ENCODE measurements at places on chromosomes 13 and 19.

- no peak for DNase-seq
Measured at GRCh38 chr13:100941377-100942368, 267.1 kb upstream of the TMTC4 start.

DNA sequence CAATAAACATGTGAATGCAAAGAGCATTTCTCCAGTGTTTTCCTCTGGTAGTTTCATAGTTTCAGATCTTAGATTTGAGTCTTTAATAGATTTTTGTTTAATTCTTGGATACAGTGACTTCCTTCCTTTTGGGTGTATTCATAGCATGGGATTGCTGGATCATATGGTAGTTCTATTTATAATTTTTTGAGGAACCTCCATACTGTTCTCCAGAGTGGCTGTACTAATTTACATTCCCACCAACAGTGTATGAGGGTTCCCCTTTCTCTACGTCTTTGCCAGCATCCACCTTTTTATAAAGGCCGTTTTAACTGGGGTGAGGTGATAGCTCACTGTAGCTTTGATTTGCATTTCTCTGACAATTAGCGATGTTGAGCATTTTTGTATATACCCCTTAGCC, 9.3 kb upstream of the CALM3 start:
- DNase-seq: no peak

- DNase-seq: no peak
Measured at GRCh38 chr13:48976576-48977285, 1.0 kb downstream of the FNDC3A start.

DNA sequence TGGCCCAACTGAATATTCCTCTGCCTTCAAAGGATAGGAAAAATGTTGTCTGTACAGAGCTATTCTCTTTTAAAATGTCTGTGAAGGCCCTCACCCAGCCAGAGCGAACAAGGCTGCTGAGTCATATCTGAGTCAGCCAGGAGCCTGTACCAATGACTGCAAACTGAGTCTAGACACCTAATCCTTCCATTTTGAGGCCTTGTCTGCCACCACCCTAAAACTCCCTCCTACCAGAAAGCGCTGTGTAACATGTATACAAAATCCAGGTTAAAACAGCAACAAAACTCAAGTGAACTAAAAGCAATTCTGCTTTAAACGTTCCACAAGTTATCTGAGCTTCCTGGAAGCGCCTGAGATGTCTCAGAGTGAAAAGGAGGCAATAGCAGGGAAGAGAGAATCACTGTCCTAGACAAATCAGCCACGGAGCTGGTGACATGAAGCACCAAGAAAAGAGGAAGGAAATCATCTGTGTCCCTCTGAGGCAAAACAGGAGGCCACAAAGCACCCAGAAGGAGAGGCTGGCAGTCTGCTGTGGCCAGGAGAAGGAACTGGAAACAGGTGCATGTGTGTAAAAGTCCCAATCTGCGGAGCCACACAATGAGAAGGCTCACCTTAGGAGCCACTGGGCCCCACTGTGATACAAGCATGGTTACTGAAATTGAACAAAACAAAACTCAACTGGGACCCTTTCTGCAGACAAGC, 10.2 kb downstream of the DHRS12 start:
- peak; percentile 77 for DNase-seq

GRCh38 chr19:46788262-46788967, at the start of gene SLC1A5:
TSS of gene SLC1A5 (minus strand) at chr19:46788594. CDS start at chr19:46787965, 629 bp downstream.
- DNase-seq: peak; percentile 99

- no peak for DNase-seq
Measured at GRCh38 chr13:94679614-94680013, 32.7 kb downstream of the SOX21 start.

DNA sequence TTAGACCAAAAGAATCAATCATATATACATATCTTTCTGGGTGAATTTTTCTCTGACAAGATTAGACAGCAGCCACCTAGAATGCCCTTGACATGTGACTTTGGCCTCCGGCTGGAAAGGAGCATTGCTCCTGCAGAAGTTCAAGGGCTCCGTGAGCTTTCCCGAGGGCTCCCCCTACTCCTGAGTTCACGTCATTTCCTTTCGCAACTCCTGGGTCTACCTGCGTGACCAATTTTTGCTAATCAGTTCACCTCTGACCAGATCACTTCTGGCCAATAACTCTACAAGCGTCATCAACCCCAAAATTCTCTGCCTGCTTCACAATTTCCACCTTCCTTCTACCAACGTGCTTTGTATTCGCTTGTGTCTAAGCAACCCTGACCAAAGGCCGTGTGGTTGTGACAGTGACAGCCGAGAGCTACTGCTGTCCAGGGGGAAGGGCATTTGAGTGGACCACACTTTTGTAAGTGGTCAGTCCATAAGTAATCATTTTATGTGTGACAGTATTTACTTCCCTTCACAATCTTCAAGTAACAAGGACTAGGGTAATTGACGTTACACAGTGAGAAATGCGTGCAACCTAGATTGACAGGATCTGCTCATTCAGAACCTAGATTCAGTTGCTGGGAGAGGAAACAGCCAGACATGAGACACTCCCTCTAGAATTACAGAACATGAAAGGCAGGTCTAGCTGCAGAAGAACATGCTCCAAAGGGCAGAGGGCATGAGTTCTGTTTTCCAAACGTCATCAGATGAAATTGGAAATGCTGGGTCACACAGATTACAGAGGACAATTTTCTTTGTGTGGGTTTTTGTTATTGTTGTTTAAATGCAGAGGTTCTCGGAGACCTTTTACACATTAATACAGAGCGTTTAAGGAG, 145.9 kb upstream of the SPACA7 start:
- no peak for DNase-seq

DNA sequence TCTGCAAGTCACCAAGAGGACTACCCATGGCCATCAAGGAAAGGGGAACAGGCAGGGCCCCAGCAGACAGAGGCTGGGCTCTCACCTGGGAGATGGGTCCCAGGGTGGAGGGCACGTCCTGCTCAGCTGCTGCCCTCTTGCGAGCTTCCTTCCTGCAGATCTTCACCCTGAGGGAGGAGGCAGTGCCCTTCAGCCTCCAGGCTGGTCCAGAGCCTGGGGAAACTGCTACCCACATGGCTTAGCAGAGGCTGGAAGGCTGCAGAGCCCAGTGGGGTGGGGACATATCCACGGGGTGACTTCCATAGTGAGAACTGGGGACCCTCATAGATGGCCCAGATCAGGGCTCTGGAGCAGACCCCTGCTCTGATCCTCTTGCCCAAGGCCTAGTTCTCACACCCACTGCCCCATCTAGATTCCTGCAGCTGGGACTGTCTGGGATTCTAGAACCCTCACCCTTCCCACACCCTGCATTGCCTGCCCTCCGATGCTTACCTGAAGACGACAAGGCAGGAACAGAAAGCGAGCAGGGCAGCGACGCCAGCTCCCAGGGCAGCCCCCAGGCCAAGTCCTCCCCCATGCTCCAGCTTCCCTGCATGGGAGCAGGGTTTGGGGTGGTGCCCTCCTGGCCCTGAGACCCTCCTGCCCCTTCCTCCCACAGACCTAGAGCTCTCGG, 9.0 kb downstream of the SIGLEC11 start:
- no peak for DNase-seq

- no peak for DNase-seq
Measured at GRCh38 chr13:58960888-58961287, 1202.8 kb downstream of the DIAPH3 start.

DNA sequence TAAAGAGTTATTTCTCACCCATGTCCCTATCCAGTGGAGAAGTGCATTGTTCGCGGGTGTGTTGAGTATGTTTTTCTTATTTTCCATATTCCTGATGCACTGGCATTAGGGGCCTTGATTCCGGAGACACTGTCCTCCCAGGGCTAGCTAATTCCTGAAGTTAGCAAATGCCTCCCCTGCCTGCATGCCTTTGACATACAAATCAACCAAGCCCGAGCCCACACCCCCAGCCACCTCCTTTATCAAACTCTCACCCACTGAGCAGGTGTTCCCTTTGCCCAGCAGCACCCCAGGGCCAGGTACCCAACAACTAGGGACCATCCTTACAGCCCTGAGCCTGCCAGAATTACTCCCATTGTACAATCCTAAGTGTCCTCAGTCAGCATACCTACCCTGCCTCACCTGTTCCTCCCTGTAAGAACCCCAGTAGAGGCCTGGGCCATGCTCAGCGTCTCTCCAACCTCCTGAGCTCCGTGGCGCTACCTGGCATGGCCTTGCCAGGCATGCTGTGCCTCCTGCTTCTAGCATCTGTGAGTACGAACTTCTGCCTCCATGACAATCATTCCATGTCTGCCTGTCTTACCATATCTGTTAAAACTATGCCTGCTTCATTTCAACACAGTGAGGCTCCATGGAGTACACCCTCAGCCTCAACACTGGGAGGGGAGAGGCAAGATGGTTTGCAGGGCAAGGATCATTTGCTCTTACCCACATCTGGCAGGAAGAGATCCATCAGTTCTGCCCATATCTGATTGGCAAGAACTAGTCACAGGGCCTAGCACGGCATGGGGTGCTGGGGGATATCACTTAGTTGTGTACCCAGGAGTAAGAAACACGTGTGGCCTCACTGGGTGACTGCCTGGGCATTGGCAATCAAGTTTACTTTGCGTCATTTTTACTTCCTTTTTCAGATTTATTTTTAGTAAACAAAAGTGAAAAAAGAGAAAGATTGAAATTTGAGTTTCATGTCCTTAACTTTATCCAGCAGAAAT, 203.9 kb downstream of the SHISA2 start:
- no peak for DNase-seq

GRCh38 chr13:43483930-43484329, 302.8 kb downstream of the ENOX1 start:
- DNase-seq: no peak

DNA sequence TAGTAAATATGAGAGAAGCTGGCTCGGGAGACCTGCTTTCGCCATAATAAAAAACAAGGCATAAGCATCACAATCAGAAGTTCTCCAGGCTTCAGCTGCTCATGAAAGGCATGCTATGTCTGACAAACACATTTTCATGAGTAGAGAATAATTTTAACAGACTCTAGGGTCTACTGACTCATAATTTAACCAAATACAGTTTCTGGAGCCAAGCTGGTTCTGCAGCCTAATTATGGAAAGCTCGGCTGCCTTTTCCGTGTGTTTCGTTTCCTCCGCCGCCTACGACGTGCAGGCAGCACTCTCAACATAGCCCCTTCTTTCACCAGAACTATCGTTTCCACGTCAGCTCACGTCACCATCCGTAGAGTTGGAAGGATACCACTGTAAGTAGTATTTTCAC, 5.7 kb downstream of the MCF2L start:
- no peak for DNase-seq

DNA sequence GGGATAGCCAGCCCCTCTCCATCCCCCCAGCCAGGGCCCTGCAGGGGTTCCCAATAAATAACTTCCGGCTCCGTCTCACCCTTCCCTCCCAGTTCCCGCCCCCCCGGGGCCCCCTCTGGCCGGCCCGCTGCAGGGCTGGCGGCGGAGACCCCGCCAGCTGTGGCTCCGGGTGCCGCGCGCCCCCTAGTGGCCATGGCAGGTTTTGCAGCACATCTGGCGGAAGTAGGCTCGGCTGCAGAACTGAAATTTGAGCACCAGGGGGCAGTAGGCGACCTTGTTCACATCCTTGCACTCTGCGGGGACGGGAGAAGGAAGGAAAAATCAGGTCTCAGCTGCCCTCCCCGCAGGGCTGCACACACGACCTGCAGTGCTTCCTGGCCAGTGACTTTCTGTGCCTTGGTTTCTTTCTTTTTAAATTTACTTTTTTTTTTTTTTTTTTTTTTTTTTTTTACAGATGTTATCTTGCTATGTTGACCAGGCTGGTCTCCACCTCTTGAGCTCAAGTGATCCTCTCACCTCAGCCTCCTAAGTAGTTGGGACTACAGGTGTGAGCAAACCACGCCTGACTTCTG, 3.6 kb upstream of the MYO1F start:
- DNase-seq: peak; percentile 81

DNA sequence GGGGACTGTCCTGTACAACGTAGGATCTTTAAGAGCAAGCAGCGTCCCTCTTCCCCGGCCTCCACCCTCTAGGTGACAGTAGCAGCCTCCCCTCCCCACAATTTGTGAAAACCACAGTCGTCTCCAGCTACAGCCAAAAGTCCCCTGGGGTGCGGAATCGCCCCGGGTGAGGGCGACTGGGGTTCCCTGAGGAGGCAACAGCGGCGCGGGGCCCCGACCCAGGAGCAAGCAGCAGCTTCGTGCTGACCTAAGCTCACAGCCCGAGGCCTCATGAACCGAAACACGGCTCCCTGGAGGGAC, 322 bp downstream of the ZNF558 start:
- no peak for DNase-seq

DNA sequence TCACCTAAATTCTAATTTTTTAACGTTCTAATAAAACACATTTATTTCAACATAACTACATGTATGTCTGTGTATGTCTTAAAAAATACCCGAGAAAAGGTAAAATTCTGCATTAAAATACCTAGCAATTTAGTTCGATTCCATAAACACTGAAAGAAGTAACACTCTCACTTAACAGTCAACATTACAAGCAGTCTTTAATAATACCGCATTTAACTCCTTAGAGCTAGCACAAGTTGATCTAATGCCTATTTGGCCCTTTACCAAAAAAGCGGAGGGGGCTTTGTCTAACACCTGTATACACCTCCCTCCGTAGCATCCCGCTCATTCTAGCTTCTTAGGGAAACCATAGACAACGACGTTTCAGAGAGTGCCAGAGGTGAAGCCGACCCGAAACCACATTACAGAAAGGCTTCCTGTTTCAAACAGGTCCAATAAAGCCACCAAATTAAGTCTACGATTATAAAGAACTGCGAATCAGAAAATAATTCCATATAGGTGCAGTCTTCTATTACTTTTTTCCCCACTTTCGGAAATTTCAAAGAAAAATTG, 1.2 kb downstream of the SPART start:
- DNase-seq: no peak

DNA sequence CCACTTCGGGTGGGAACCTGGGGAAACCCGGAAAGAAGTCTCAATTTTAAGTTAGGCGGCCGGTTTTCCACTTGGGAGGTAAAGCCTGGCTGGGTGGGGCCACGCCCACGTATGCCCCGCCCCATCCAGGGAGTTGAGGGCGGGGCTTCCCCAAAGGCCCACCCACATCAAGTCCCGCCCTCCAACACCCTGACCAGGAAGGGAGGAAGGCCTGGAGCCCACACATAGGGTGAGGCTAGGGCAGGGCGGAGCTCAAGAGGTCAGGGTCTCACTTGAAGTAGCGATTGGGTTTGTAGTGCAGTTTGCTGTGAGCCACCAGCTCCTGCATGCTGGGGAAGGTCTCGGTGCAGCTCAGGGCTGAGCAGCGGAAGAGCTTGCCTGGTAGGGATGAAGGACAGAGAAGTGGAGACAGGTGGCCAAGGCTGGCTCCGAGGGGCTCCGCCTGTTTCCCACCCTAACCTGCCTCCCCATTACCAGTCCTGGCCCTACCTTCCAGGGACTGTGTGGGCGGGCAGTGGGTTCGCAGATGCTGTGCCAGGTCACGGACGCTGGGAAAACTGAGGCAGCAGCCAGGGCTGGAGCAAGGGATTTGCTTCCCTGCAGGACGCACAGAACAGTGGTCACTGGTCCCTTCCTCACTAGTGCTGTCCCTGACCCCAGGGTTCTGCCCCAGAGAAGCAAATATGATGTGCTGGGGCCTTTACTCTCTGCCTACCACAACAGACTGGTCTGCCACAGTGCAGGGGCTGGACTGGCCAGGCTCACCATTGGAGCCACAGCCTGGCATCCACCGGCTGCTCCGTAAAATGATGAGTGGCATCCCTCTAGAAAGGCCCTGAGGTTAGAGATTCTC, 1.6 kb downstream of the ZNF414 start:
- DNase-seq: no peak

GRCh38 chr13:33940256-33940655, 122.3 kb downstream of the RFC3 start:
- DNase-seq: peak; percentile 6

All from AG08395 (cell line).